ENCODE measurements at places on chromosomes 11 and 22.

DNA sequence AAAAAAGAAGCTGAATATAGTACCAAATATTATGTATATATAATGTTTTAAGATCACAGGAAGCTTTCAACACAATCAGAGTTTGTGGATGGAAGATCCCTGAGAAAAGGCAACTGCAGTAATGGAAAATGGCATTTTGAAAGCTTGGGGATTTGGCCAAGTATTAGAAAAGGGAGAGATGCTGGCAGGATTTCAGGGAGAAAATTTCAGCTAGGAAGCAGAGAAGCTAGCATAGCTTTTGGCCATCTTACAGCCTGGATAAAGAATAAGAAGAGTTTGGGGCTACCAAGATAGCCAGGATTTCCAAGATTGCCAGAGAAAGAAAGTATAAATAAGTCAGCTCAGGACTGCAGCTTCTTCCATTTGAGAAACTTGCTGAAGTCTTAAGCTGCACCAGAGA, 440.8 kb upstream of the LUZP2 start:
- DNase-seq, result no peak

GRCh38 chr22:44440224-44441160, 57.5 kb downstream of the RTL6 start:
- DNase-seq, result no peak

- no peak for DNase-seq
These were observed 13.5 kb upstream of the ADORA2A start for GRCh38 chr22:24413736-24414385.

DNA sequence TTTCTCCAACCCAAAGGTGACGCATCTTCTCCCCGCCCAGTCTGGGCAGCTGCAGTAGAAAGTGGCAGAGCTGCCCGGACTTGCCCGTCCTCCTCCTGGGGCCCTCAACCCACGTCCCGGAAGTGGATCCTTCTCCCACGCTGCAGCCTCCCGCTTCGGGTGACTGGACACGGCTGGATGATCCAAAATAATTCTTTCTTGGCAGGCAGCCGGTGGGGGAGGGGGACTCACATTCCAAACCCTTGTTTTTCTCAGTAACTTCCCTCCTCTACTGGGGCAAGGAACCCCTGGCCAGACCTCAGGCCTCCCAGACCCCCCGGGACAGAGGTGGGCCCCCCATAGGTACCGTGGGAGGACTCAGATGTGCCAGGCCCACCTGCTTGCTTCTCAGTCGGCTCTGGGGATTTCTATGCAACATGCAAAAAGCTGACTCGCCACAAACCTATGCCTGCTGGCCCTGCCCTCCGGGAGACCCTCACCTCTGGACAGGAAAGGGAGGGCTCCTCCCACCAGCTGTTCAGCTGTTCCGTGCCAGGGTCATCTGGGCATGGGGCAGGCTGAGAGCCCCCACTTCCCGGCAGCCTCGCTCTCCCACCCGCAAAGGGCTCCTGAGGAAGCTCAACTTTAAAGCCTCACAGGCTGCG, 1.4 kb downstream of the PLXNB2 start:
- no peak for DNase-seq

DNA sequence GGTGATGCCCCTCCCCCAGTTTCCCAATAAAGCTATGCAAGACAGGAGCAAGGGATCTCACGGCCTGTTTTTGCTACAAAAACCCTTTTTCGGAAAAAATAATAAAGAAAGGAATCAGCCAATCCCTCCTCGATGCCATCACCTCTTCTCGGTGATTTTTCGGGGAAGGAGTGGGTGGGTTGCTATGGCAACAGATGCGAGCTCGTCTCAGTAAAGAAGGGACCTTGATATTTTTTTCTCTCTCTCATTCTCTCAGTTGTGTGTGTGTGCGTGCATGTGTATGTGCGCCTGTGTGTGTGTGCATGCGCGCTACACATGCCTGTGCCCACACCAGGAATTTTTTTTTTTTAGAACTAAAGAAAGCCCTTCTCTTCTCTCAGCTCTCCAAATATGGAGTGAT, 3.8 kb upstream of the NPAS4 start:
- DNase-seq, result no peak

DNA sequence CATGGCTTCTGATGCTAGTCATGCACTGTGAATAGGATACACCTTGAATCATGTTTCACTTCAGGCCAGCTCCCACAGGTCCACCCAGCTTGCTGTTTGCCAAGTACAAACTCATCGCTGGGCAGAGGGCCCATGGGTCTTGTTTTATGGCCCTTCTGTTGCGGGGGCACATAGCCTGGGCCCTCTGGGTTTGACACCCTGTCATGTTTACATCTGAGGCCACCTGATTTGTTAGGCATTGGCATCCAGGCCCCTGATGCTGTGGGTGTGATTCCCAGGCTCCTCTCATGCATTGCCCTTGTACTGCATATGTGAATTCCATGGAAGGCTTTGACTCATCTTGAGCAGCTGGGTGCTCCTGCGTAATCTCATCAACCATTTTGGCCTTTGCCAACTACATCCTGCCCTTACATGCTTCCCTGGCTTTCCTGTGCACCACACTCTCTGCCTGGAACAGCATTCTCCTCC, 32.6 kb downstream of the PPFIBP2 start:
- no peak for DNase-seq

DNA sequence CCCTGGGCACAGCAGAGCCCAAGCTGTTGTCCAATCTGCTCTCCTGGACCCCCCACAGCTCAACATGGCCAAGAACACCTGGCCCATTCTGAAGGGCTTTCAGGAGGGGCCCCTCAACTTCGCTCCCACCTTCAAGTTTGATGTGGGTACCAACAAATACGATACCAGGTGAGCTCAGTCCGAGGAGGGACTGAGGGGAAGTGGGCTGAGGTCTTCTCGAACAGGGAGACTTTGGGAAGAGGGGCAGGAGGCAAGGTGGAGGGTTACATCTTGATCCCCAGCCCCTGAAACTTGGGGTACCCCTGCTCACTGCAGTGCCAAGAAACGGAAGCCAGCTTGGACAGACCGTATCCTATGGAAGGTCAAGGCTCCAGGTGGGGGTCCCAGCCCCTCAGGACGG, 5.4 kb downstream of the INPP5J start:
- no peak for DNase-seq

GRCh38 chr11:67381244-67381972, 8.0 kb upstream of the CLCF1 start:
- DNase-seq, result no peak
